ENCODE measurements at places on chromosomes 5 and 9.

GRCh38 chr5:2761921-2762488, 10.5 kb upstream of the IRX2 start:
- no peak for DNase-seq

- DNase-seq: no peak
These were observed 161.5 kb downstream of the FBN2 start for GRCh38 chr5:128376577-128376976.

DNA sequence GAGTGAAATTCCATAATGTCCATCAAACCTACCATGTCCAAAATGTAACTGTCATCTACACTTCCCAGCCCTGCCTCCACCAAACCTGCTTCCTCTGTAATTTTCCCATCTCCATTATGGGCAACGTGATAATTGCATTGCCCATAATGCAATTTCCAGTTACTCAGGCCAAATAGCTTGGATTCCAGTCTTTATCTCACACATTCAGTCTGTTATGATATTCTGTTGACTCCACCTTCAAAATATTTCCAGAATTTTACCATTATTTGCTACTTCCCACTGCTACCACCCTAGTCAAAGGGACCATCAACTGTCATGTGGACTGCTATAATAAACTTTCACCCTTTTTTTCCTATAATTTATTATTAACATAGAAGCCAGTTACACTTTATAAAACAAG, 256.0 kb downstream of the CWC27 start:
- DNase-seq: no peak

- no peak for DNase-seq
These were observed 141.5 kb downstream of the TRPM3 start for GRCh38 chr9:70979966-70980365.

DNA sequence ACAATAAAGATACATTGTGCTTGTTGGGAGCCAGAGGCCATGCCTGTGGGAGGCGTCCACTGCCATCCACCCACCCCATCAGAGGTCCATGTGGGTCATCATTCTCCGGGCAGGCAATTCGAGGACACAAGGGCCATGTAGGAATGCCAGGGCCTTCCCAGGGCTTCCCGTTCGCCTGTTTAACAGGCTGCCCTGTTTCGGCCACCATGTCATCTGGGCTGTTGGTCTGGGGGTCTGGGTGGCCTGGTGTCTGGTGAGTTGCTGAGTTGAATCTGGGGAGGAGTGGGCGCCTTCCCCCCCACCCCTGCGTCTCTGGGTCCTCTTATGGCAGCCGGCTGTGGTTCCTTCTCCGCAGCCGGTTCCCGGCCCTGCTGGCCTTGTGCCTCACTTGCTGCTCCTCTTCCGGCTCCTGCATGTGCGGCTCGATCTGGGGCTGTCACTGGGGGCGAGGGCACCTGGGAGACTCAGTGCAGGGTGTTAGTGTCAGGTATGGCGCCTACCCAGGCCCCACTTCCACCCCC, 117.4 kb downstream of the WNK2 start:
- no peak for DNase-seq

- DNase-seq: no peak
These were observed 76.6 kb downstream of the PSD2 start for GRCh38 chr5:139872052-139872766.

GRCh38 chr9:109828254-109828653, 48.3 kb downstream of the PALM2AKAP2 start:
- no peak for DNase-seq

DNA sequence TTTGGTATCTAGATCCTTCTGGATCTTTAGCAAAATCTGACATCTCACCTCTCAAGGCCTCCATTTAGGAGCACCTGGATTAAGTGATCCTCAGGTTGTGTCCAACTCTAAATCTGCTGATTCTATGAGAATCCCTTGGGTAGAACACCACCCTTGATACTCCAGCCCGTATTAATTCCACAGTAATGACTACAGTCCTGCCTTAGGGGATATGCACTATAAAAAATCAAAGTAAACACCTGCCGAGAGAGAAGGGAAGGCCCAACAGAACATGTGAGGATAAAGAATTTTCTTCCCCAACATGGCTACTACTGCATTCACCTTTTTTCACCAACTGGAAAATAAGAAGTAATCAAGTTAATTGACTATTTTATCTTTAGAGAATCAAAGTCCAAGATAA, 27.6 kb downstream of the DAP start:
- no peak for DNase-seq

DNA sequence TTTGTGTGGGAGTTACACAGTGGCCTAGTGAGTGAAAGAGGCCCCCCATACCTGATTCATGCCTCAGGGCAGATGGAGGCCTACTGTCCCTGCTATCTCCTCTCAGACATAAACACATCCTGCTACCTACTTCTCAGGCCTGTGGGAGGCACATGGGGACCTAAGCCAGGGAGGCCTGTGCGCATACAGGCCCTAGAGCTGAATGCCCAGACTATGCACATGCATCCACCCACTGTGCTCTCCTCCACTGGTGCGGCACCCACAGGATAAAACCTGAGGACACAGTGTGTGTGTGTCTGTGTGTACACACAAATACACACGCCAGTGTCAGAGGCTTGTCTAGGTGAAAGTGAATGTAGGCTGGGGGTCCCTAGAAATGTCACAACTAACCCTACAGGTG, 1.4 kb downstream of the PAX5 start:
- DNase-seq: no peak

- DNase-seq: no peak
These were observed 32.1 kb downstream of the RAPGEF1 start for GRCh38 chr9:131707733-131708157.

DNA sequence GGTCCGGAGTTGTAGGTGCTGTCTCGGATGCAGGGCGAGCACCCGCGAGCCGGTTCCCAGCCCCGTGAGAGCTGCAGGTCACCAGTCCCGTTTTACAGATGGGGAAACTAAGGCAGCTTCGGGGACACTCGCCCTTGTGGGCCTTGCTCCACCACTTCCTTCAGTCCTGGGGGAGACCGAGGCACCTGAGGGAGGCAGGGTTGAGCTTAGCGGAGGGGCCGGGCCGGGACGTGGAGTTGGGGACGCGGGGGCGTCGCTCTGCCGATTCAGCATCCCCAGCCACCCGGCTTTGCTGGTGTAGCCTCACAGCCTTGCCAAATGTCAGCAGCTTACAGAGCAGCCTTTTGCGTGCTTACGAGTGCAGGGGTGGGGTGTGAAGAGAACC, 530 bp downstream of the BBLN start:
- DNase-seq: no peak

- no peak for DNase-seq
These were observed 53.5 kb upstream of the GRIN3A start for GRCh38 chr9:101791938-101792337.

DNA sequence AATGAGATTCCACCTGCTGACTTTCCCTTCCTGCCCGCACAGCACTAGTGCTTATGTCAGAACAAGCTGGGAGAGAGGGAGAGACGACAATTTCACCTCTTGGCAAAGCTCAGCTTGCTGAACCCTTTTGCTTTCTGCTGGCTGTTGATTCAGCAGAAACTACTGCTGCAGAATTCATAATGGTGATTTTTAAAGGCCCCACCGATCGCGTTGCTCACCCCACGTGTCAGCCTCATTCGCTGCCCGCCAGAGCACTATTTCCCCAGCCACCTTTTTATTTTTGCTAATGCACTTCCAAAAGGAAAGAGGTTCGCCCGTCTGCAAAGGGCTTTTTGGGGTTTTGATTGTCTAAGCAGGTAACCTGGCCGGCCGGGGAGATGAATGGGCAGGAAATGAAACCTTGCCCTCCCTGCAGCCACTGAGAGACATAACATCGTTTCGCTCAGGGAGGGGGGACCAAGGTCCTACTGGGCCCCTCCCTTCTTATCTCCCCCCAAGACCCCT, 1.3 kb downstream of the PPP2R2B start:
- peak; percentile 19 for DNase-seq

DNA sequence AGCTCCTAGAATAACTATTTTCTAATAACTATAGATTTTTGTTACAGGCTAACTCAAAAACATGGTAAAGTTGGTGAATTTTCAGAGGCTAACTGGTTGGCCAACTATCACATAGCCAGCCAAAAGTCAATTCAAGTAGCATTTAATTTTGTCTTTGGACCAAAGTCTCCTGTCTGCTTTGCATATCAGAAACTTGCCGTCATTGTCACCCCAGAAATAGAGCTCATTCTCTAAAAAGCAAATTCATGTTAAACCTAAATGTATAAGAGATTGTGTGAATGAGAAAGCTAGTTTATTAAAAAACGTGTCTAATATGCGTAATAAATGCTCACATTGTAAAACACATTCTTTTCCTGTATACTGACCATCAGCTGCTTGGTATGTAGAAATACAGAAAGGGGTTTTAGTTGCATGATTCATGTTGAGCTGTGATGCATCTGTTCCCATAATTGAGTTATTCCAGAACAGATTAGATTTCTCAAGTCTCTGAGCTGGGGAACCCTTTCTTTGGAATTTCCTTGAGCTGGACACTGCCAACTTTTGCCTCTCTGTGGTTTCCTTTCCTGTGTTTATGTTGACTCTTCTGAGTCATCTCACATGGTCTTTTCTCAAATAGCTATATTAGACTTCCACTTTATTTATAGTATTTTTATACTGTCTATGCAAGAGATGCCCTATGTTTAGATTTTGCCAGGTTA, 7.3 kb downstream of the SRFBP1 start:
- DNase-seq: no peak

DNA sequence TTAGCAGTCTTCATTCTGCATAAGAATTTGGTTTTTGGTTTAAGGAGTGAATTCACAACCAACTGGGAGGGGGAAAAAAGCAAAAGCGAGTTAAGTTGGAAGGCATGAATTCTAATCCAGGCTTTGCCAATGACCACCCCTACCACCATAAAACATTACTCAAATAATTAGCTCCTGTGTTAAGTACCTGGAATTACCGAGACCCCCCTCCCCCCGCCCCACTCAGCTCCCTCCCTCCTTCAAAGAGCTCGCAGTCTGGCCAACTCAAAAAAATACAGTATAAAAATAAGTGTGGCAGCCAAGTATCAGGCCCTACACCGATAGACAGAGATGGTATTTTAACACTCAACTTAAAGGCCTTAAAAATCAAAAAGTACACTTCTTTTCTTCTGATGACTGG, 492 bp downstream of the ATG12 start:
- DNase-seq: no peak

DNA sequence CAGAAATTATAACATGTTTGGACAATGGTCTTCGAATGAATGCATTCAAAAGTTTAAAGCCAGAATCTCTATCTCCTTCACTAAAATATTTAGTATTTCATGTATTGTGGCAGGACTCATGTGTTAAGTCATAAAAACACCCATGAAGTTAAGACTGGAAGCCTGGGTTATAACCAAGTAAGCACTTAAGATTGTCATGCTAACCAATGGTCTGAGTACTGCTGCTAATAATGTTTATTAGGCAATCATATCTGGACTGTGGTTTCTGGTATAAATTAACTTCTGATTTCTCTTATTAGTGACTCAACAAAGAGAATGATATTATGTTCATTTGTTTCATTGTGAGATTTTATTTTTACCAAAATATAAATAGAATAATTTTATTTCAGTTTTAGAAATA, 297.9 kb upstream of the EDIL3 start:
- no peak for DNase-seq

GRCh38 chr5:117205894-117206293, 631.3 kb upstream of the SEMA6A start:
- no peak for DNase-seq

- DNase-seq: no peak
These were observed 940.7 kb downstream of the NR2F1-AS1 start for GRCh38 chr5:92640340-92640739.

GRCh38 chr5:83518319-83519061, 46.9 kb downstream of the VCAN start:
- DNase-seq: no peak

DNA sequence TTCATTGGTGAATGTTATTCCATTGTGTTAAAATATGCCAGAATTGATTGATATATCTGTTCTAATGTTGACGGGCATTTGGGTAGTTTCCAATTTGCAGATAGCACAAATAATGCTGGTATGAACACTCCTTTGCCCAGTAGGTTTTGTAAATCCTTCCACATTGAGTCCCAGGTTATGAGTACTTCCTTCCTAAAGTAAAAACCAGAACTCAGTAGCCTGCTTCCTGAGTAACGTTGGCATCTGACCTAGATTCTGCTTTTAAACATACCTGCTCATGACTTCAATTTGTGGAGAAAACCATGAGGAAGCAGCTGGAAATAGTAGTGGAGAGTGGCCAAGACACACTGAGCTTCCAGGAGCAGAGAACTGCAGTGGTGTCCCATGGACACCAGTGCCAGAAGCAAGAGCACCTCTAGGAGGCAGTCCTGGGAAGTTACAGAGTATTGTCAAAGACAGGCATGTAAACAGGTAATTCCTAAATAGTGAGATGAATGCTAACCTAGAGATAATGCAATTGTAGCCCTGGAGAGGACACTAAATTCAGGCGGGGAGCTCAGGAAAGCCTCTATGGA, 24.3 kb upstream of the RASGRF2 start:
- no peak for DNase-seq

GRCh38 chr5:180069589-180070247, 1.8 kb downstream of the RNF130 start:
- no peak for DNase-seq

DNA sequence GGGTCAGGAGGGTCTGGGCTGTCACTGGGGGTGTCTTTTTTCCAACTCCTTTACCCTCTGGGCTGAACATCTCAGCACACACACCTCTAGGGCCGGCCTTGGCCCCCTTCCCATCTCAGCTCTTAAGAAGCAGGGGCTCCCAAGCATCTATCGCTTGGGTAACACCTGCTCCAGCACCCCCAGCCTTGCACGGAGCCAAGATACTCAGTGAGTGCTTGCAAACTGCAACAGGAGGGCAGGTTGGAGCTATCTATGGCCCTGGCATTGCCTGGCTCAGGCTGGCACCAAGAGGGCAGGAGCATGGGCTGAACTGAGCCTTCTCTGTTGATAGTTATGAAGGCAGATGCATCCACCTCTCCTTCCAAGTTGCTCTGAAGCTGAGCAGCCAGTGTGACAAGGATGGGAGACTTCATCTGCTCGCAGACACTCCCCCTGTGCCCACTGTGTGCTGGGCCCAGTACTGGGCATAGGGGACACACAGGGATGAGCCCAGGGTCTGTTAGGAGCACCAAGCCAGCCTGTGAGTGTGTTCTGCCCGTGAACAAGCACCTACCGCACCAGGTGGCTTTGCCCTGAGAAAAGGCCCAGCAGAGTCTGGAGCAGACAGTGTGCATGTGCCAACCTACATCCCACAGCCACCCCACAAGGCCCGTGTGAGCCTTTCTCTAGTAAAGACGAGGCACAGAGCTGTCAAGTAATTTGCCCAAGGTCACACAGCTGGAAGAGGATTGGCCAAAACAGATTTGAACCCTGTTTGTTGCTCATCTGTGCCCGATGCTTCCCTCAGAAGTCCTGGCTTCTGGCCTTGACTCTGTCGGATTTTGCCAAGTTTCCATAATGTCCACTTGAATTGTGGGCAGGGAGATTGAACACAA, 58.2 kb downstream of the PHF2 start:
- no peak for DNase-seq

DNA sequence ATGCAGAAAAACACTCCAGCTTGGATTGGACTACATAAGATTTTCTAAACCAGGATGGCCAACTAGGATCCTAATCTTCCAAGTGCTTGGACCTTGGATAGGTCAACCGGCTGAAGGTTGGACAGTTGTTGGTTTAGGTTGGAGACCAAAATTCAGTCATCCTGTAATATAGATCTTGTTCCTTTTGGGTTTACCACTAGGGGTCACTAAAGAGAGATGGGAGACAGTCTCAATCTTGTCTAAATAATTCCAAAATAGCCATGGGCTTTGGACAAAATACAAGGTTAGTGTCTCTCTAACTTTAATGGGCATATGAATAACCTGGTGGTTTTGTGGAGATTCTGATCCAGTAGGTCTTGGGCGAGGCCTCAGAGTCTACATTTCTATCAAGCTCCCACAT, 148.7 kb upstream of the ERCC6L2 start:
- no peak for DNase-seq

All from T-cell (primary cell).